ENCODE measurements at places on chromosomes 1 and 21.
A peak's percentile ranks its signal among the peaks of the same experiment; 100 is the strongest.

- DNase-seq = no peak
Measured at GRCh38 chr1:174314433-174314832, 133.3 kb upstream of the GPR52 start.

- no peak for DNase-seq
Measured at GRCh38 chr1:165520646-165521045, 23.2 kb upstream of the LRRC52 start.

- no peak for DNase-seq
Measured at GRCh38 chr1:188372821-188373220, 1544.1 kb downstream of the PLA2G4A start.

DNA sequence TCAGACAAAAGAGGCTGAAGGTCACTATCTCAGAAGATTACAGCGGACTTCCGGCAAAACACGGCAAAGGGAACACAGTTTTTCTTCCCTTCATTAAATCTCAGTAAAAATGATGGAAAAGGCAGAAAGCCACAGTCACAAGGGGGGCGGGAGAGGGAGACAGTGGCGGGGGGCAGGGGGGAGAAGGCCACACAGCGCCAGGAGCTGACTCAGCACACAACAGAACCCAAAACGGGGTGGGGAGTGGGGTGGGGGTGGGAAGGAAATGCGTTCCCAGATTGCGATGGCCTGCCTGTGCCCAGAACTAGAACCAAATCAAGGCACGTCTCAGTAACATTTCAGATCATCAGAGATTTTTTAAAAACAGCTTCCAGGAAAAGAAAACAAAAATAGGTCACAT is 13.4 kb downstream of the CFAP74 start:
- no peak for DNase-seq

DNA sequence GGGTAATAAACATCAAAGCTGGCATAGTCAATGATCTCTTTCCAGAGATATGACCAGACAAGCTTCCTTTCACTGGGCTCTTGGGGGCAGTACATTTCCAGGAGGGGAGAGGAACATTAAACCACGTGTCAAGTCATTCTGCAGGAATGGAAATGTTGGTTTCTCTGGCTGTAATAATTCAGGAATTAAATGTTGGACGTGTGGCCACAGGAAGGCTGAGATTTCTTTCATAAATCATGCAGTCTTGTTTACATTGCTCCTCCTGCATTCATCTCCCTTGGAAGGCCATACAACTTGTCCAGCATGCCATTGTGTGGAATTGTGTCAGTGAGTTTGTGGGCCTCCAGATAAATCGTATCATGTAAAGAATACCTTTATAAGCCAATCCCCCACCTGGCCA is 259.2 kb downstream of the ADGRL2 start:
- DNase-seq = peak; percentile 1

- DNase-seq = no peak
Measured at GRCh38 chr1:28136169-28136921, 40.1 kb downstream of the PTAFR start.

All from MCF 10A (cell line).